ENCODE measurements at places on chromosomes 4 and X. TPM values are rescaled to one million over a fixed set of nuclear protein-coding genes. Genes with fewer than 3 reads are reported as not detected.

CT47B1 gene
- total RNA-seq, result not detected

AADAT gene
- 2.8 TPM for total RNA-seq

NPY5R gene
- 0.10 TPM for total RNA-seq

PLK4 gene
- total RNA-seq, result 2.4 TPM

SMIM10 gene
- 7.3 TPM for total RNA-seq

PLP1 gene
- 0.46 TPM for total RNA-seq

NWD2 gene
- total RNA-seq, result not detected

TKTL2 gene
- not detected for total RNA-seq

C4orf17 gene
- not detected for total RNA-seq

MAGEE1 gene
- 2.9 TPM for total RNA-seq

GSPT2 gene
- total RNA-seq, result 4.8 TPM

MID1 gene
- total RNA-seq, result 23.0 TPM

PAGE2 gene
- total RNA-seq, result not detected

PNPLA4 gene
- total RNA-seq, result 8.6 TPM

CXCR3 gene
- not detected for total RNA-seq

ARR3 gene
- not detected for total RNA-seq

FAM120C gene
- total RNA-seq, result 8.3 TPM

GABRG1 gene
- not detected for total RNA-seq

GPR50 gene
- total RNA-seq, result not detected

PRRG3 gene
- total RNA-seq, result not detected

NUDT11 gene
- total RNA-seq, result 10.2 TPM

CWH43 gene
- not detected for total RNA-seq

PPP1R3F gene
- 8.5 TPM for total RNA-seq

CYTL1 gene
- total RNA-seq, result 0.72 TPM

AMER1 gene
- total RNA-seq, result 2.6 TPM

UGT2A1 gene
- not detected for total RNA-seq

PAQR3 gene
- 20.5 TPM for total RNA-seq

ATP1B4 gene
- total RNA-seq, result not detected

All from smooth muscle cell of the pulmonary artery (primary cell).